Activated T-cell treated with anti-CD3 and anti-CD28 coated beads for 24 hours (primary cell): ENCODE measurements at places on chromosomes 7 and 10.

GRCh38 chr10:59400214-59400613 is 37.9 kb upstream of the FAM13C start:
- no peak for DNase-seq

GRCh38 chr10:51090190-51090589 is 15.9 kb downstream of the PRKG1 start:
- no peak for DNase-seq

- DNase-seq: no peak
Measured at GRCh38 chr7:129857313-129857712, 95.4 kb downstream of the UBE2H start.

GRCh38 chr10:69801434-69802315 is at the start of gene COL13A1:
Gene COL13A1, plus strand, starts transcription at chr10:69801906. Its CDS starts 518 bp downstream, at chr10:69802424.
- DNase-seq: no peak

- no peak for DNase-seq
Measured at GRCh38 chr7:107773027-107773426, 29.1 kb downstream of the CBLL1 start.

DNA sequence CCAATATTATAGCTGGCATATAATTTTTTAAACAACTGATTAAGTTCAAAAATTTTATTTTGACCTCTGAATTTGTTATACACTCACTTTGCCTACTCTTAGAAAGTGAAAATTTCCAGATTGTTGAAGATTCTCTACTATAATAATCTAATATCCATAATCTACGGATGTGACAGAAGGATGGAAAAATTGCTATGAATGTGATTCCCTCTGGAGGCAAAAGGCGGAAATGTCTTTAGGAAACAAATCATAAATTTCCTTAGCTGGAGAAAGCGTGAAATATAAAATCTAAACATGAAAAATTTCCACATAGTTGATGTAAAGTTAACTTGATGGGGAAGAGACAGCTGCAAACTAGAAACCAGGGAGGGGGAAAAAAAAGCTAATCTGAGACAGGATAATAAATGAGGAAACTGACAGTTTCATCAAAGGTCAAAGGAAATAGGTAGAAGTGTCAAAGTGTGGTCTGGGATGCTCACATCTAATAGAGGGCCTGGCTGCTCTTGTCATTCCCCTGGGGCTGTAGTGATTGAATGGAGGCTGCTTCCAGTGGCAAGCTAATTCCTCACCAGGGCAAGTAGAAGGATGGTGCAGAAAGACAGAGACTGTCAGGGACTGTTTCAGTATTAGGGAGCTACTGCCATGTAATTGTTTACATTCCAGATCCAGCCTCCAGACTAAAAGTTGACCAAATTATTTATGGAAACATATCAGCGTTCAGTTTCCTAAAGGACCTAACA is 264.5 kb downstream of the SDHAF3 start:
- DNase-seq: no peak

DNA sequence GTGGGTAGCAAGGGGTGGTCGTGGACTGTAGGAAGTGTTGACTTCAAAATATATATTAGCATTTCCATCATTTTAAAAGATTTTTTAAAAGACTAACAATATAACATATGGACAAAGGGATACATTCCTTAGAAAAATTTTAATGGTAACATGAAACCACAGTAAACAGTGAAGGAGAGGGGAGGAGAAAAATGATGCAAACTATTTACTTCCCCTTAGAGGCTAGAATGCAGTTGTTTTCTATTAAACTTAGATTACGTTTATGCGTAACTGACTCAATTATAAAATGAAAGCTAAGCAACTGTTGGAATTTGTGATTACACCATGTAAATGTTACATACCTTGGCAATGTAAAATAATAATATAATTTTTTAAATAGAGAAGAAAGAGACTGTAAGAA is 41.3 kb downstream of the CALD1 start:
- no peak for DNase-seq

DNA sequence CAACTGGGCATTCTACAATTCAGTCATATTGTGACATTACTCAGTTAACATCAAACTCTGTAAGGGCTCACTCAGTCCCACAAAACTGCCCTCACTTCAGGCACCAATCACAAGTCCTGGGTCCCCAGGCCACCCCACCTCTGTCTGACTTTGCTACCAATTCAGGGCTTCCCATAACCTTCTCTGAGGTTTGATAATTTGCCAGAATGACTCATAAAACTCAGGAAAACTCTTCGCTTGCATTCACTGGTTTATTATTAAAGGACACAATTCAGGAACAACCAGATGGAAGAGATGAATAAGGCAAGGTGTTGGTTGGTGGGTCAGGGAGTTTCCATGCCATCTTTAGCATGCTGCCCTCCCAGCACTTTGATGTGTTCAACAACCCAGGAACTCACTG is 41.3 kb downstream of the AVL9 start:
- no peak for DNase-seq

- DNase-seq: no peak
Measured at GRCh38 chr7:50208378-50208982, 96.0 kb upstream of the IKZF1 start.

GRCh38 chr7:139784648-139785047 is 6.8 kb upstream of the HIPK2 start:
- DNase-seq: no peak

- no peak for DNase-seq
Measured at GRCh38 chr10:33238643-33239042, 95.8 kb downstream of the NRP1 start.

GRCh38 chr10:68154211-68154497 is 44.9 kb downstream of the MYPN start:
- DNase-seq: no peak

- DNase-seq: no peak
Measured at GRCh38 chr10:116809483-116810119, 39.7 kb upstream of the ENO4 start.

GRCh38 chr10:120979435-120980278 is 128.5 kb downstream of the WDR11 start:
- peak; percentile 6 for DNase-seq

DNA sequence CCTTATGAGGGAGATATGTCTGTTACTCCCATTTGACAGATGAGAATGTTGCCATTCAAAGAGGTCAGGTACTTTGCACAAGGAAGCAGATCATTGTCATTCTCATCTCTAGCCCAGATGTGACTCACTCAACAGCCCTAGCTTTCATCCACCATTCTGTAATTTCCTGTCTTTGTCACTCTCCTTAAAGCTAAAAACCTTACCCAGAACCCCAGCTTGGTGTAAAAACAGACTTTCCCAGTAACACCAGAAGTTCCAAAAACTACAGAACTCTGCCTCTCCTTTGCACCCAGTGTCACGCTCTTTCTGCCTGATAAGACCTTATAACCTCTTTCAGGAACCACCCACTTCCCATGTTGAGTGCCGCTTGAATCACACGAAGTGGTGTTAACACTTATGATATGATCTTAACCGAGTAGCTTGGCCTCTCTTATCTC is 89.1 kb upstream of the SP4 start:
- DNase-seq: peak; percentile 53

- DNase-seq: no peak
Measured at GRCh38 chr7:36604806-36605205, 119.5 kb downstream of the AOAH start.

GRCh38 chr7:103914147-103914899 is 75.1 kb downstream of the RELN start:
- no peak for DNase-seq

DNA sequence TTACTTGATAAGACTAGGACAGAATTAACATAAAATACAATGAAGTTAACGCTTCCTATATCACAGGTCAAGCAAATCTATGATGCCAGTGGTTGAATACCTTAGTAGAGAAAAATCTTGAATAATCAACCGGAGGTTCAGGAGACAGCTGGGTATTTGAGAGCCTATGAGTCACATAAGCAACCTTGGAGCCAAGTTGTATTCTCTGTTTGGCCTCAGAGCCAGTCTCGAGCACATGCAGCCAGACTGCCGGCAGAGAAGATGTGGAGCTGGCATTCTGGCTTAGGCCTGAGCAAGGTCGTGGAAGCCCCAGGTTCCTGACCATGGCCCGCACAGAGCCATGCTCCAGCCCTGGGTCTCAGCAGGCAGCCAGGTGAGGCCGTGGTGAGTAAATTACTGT is 90.3 kb downstream of the FAM204A start:
- no peak for DNase-seq

GRCh38 chr10:111125102-111125501 is 48.3 kb downstream of the ADRA2A start:
- DNase-seq: no peak

GRCh38 chr10:3482200-3482993 is 302.6 kb downstream of the KLF6 start:
- DNase-seq: no peak

GRCh38 chr7:16991551-16991950 is 109.8 kb upstream of the AGR3 start:
- no peak for DNase-seq

DNA sequence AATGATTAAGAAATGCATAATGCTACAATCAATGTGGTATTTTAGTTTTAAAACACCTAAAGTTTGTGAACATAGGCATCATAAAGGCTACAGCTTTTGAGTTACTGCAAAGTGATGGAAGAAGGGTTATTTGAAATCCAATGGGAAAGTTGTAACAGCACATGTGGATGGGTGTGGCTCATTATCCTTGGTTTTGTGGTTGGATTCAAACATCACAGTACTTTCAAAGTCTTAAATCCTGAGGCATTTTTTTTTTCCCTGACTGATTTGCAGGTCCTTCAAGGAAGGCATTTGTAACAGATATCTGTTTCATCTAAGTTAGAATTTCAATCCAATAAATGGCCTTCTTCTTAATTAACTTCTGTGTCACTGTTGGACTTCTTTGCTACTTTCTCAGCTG is 9.8 kb upstream of the SHTN1 start:
- DNase-seq: no peak

- DNase-seq: no peak
Measured at GRCh38 chr7:142720172-142720773, 29.0 kb upstream of the PRSS1 start.

GRCh38 chr10:33113466-33113865 is 155.4 kb upstream of the ITGB1 start:
- no peak for DNase-seq

DNA sequence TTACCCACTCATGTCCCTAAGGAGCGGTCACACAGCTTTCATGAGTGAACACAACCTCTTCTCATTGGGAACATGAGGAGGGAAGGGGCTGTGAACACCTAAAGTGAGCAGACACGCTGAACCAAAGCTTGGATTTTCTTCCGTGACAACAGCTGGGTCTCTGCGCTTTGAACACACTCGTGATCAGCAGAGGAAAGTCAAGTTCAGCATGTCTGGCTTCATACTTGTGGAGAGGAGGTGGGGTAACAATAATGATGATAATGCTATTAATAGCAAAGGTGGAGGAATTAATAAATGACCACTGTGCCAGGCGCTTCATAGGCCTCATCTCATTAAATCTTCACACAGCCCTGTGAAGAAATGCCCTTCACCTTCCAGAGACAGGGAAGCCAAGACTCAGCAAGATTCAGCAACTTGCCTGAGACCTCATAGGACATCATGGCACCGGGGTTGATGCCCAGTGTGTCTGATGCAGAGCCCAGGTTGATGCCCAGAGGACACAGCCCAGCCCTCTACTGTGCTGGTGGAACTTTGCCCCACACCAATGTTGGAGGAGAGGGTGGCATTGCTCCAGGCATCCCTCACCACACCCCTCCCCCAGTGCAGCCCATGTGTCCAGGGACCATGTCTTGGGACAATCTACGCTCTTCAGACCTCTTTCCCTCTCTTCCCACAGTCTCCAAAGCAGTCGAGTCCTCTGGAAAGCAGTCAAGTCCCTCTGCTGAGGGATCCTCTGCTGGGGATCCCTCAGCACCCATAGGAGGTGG is 40.6 kb downstream of the GSDME start:
- DNase-seq: no peak

DNA sequence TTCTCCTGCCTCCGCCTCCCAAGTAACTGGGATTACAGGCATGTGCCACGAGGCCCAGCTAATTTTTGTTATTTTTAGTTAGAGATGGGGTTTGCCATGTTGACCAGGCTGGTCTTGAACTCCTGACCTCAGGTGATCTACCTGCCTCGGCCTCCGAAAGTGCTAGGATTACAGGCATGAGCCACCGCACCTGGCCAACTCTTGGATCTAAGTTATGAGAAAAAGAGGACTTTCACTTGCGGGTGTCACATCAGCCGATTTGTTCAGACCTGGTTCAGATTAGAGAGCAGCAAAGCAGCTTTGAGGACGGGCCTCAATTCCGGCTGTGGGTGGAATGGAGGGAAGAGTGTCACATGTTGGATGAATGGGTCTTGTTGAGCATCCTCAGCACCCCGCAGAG is 61.0 kb upstream of the FGFR2 start:
- DNase-seq: no peak

GRCh38 chr7:150801946-150802771 is 1.6 kb downstream of the TMEM176A start:
- no peak for DNase-seq

DNA sequence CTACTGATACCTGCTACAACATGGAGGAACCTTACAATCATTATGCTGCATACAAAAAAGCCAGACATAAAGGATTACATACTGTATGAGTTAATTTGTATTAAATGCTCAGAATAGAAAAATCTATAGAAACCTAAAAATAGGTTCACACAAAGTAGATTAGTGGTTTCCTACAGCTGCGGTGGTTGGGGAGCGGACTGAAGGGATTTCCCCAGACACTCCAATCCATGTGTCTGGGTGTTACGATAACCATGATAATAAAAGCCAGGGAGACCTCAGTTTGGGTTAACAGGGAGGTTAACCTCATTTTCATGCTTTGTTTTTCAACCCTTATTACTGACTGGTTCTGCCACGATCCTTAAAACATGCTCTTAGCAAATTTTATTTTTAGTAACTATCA is 355.9 kb downstream of the KCNMA1 start:
- DNase-seq: no peak

GRCh38 chr10:87503886-87504285 is 807 bp upstream of the MINPP1 start:
- DNase-seq: no peak

GRCh38 chr7:6709808-6710207 is 3.1 kb upstream of the ZNF12 start:
- no peak for DNase-seq

GRCh38 chr7:33757563-33758165 is 147.7 kb upstream of the BMPER start:
- no peak for DNase-seq
